ENCODE measurements at places on chromosomes 12 and 14. TPM values are rescaled to one million over a fixed set of nuclear protein-coding genes. Genes with fewer than 3 reads are reported as not detected.

DNA sequence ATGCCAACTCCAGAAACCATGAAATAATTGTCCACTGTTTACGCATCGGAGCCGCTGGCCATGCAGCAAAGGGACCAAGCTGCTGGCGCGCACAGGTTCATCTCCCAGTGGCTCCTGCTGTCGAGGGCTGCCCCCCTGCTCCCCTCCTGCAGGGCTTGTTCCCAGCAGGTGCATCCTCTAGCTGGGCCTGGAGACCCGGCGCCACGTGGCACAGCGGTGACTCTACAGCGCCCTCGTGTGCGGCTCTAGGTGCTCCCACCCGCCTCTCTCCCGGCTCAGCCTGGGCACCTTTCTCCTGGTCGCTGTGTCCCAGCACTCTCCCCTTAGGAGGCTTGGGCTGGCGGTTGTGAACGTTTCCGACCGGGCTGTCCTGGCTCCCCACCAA lies 37.5 kb upstream of the INF2 start:
- no peak for DNase-seq

GRCh38 chr12:20629414-20630156 lies 65.5 kb upstream of the SLCO1C1 start:
- DNase-seq, result no peak

- DNase-seq, result no peak
Measured at GRCh38 chr14:45877981-45878380, 625.0 kb upstream of the MIS18BP1 start.

Gene KRT8
- total RNA-seq, result 0.45 TPM

Measured in T-cell (primary cell).